ENCODE measurements at places on chromosomes 1 and 21. TPM values are rescaled to one million over a fixed set of nuclear protein-coding genes. Genes with fewer than 3 reads are reported as not detected.

DNA sequence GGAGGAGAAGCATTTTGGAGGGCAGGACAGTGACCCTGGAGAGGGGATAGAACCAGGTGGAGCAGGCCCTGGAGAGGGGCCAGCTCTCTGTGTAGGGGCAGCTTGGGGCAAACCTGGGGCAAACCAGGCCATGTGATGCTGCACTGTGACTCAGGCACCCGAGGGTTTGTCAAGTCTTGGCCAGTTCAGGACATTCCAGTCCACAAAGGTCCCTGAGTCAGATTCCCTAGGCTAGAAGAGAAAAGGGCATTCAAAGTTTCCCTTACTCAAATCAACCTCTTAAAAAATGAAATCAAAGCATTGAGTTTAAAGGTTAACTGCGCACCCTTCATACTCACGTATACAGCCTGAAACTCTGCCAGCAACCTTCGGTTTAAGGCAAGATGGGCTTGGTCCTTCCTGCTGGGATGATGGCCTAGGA, 25.2 kb upstream of the PLA2G2C start:
- H3K4me1 ChIP-seq, result no peaks in the 10 kb centered on the region
- no peaks in the 10 kb centered on the region for H3K36me3 ChIP-seq
- no peak for DNase-seq
- no peak overlapping the region for H3K4me3 ChIP-seq

GRCh38 chr21:41426676-41427404, 801 bp downstream of the MX1 start:
- peaks cover 35% of the 10 kb centered on the region for H3K36me3 ChIP-seq
- no peaks in the 10 kb centered on the region for H3K27me3 ChIP-seq
- H3K4me3 ChIP-seq, result peak overlapping the region; percentile 69

DNA sequence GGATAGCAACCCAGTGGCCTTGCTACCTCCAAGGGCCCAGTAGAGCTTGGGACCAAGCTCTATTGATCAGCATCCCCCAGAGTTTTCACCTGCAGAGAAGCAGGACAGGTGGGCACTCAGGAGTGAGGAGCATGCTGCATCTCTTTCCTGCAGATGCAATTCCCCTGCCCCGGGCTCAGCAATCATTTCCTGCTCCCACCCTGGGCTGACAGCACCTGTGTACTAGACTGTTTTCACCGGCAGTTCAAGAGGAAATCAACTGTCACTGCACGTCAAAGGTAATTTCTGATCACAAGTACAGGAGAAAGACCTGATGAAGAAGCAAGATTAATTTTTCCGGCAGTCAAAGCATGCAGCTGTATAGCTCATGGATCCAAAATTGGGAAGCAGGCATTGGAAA, 8.8 kb upstream of the NT5C1A start:
- peaks cover 7% of the 10 kb centered on the region for H3K4me1 ChIP-seq
- peaks cover 35% of the 10 kb centered on the region for H3K27me3 ChIP-seq
- DNase-seq, result no peak
- no peaks in the 10 kb centered on the region for H3K36me3 ChIP-seq
- H3K27ac ChIP-seq, result no peak overlapping the region

The PDZK1IP1 gene
- total RNA-seq, result 130 TPM

The CORT gene
- 2.0 TPM for total RNA-seq

Measured in stomach (tissue), 19 donors.